GDM1 (cell line): ENCODE measurements at places on chromosomes 5 and 9.

DNA sequence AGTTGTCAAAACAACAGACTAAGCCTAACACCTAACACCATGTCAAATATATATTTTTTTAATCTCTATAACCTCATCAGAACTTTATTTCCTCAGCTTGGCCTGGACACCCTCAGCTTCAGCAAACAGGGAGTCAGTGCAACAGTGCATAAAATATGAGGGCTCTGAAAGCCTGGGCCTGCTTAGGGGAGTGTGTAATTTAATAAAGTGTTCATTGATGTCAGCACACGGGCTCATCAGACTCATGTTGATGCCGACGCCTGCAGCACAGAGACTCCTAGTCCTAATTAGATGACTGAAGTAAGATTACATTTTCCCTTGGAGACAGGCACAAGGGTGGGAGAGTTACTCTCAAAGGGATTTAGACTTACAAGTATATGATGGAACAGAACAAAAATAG, 37.8 kb downstream of the CDH10 start:
- DNase-seq, result no peak

DNA sequence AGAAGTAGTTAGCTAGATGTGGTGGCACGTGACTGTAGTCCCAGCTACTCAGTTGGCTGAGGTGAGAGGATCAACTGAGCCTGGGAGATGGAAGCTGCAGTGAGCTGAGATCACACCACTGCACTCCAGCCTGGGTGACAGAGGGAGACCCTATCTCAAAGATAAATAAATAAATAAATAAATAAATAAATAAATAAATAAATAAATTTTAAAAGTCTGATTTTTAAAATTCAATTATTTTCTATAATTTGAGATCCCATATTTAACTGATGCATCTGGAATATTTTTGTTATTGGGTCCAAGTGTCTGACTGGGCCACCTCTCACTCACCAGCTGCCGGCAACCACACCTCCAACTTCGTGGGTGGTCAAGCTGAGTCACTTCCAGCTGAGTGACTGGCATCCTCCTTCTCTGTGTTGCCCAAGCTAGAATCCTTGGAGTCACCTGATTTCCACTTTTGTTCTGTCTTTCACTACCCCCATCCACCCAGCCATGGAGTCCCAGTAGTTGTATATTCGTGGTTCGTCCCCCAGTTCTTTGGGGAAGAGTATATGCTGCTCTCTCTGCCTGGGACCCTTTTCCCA, 70.9 kb downstream of the EGFLAM start:
- no peak for DNase-seq

DNA sequence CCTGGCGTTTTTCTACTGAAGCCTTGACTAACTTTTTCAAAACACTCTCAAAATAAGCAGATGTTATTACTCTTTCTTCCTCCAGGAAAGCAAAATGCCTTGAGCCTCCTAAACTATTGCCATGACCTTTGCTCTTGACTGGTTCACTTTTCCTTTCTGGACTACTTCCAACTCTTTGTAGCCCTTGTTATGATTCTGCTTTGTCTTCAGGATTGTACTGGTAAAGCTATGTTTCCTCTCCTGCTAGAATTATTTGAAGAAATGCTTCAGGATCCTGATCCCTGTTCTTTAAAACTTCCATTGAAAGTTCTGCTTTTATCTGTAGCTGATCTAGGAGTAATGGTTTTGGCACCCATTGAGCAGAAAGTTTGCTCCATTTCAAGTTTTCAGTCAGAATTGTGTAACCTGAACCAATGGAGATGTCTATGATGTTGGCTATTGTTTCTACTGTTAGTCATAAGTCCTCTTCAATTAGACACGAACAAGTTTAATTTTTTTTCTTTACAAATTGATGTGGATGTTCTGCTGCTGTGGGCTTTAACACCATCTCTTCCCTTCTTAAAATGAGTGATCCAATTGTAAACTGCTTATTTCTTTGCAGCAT, 1356.4 kb downstream of the EFNA5 start:
- DNase-seq, result no peak

- no peak for DNase-seq
Observed at GRCh38 chr5:39755452-39755851, 330.7 kb upstream of the DAB2 start.

- no peak for DNase-seq
Observed at GRCh38 chr9:118961857-118962256, 407.4 kb downstream of the BRINP1 start.

DNA sequence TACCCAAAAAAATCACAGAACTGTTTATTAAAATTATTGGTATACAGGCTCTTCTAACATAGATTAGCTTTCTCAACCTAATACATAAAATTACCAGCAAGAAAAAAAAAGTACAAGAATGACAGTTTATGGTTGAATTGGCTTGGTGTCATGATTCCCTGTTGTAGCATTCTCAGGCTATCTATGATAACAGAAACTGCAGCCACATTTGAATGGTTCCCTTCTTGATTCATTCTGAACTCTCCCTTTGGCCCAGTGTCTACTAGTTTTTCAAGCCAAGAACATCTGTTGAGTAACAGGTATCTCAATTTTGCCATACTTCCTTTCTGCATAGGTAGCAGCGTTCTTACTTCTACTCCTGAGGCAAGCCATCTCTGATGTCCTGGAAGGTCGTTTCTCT, 3.0 kb downstream of the SPIN1 start:
- no peak for DNase-seq

DNA sequence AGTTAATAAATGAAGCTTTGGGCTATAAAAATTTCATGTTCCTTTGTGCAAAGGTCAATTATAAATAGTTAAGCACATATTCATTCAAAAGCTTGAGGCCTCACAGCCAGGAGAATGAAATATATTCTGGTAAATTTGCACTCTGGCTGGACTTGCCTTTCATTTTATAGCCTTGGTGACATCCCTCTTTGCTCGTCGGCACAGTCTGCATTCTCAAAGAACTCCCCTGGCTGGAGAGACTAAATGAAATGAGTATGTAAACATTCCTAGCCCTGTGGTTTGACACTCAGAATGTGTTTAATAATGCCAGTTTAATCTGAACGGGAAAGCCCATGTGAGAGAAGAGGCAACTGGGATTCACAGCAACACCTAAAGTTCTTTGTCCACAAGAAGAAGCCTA, 285.6 kb downstream of the BRINP1 start:
- DNase-seq, result no peak

- no peak for DNase-seq
Observed at GRCh38 chr5:91146905-91147600, 236.1 kb downstream of the ARRDC3 start.

DNA sequence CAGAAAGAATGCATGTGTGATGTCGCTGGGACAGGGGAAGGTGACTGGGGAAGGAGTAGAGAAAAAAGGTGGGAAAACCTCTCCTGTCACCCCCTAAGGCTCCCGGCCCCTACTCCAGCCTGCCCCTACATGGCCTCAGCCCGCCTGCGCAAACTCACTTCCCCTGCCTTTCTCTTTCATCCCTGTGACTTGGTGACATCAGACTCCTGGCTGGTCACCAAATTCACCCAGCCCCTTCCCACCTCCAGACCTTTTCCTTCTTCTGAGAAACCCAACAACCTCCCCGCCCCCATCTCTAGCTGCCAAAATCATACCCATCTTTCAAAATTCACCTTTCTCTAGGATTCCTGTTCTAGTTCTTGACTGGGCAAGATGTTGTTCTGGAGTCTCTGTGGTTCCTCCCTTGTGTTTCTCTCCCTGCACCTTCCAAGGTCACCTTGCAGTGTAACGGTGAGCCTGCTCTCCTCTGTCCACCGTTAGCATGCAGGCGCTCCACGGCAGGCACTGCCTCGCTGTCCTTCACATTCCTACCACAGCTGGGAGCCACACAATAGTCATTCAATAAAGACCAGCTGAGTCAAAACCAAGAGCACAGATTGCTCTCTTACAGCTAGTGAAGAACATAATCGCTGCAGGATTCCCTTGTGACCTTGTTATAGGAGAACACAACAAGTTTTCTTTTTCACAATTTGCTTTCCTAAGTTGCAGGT, 134.5 kb downstream of the FANCC start:
- no peak for DNase-seq

DNA sequence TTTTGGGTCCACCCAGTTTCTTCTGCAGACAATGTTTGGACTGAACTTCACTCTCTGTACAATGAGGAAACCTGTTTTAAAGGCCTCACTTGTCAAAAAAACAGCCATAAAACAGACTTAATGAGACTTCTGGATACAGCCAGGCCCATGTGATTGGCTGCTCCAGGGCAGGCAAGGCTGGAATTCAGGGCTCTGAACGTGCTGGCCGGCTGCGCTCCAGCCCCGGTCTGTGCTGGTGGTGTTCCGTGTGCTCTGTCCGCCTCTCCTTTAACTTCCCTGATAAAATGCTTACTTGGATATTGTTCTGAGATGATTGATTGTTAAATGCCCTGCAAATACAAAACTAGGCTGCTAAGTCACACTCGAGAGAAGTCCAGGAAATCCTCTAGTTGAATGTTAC, 131.2 kb upstream of the KLF4 start:
- DNase-seq, result no peak

DNA sequence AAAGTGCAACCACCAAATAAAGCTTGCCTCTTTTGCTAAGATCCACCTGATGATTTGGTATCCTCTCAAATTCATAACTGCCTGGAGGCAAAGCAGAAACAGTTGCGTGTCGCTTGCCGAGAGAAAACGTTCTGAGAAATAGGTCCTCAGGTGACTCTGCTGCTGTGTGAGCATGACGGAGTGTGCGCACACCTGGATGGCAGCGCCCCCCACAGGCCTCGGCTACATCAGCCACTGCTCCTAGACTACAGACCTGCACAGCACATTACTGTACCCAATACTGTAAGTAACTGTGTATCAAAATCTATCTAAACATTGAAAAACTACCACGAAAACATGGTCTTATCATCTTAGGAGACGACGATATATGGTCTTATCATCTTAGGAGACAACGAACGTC, 87.4 kb downstream of the CAMSAP1 start:
- no peak for DNase-seq

GRCh38 chr5:114056185-114056538, 305.7 kb upstream of the KCNN2 start:
- no peak for DNase-seq

DNA sequence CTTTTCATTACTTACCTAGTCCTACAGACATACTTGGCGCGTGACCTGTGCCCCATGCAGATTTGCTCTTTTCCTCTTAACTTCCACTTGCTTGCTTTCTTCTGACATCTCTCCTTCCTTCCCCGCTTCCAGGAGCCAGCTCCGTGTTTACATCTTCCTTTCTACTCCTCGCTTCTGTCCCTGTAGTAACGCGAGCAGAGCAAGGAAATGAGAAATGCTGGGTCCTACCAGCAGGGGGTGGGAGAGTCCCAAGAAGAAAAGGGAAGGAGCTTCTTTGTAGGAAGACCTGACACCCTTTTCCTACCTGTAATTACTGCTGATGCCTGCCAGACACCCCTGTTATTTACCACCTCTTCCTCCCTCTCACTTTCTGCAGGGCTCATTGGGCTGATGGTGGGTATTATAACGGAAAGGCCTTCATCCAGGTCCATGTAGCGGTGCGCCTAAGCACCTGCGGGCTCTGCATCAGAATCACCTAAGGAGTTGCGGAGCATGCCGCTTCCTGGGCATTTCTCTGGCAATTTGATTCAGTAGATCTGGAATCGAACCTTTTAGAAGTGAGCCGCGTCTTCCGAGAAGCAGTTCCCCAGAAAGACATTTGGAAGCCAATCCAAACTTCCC, 1260.8 kb upstream of the WWC1 start:
- DNase-seq, result no peak
